Stimulated activated CD8-positive, alpha-beta memory T cell treated with anti-CD3 and anti-CD28 coated beads, Interleukin-15, amount 100 ng/mL, for 4 hours (primary cell): ENCODE measurements at places on chromosomes 2 and 18.

- no peak for DNase-seq
Observed at GRCh38 chr2:58700591-58700990, 459.5 kb upstream of the FANCL start.

- DNase-seq = no peak
Observed at GRCh38 chr18:62842898-62843297, 127.6 kb downstream of the PHLPP1 start.

DNA sequence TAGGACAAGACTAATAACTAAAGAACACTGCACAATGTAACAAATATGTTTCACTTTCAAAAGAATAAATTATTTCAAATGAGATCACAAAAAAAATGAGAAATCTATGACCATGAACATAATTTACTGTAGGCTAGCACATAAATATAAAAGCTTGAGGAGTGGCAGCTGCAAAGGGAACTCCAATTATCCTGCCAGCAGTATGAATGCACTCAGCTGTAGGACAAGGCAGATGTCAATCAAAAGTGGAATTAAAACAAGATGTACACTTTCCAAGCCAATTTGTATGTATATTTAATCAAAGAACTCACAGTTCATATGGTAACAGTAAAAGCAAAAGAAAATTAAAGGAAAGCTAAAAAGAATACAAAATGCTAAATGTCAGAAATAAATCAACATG lies 76.6 kb upstream of the NCKAP5 start:
- no peak for DNase-seq

GRCh38 chr18:64270121-64270520 lies 121.2 kb upstream of the LINC00305 start:
- no peak for DNase-seq

DNA sequence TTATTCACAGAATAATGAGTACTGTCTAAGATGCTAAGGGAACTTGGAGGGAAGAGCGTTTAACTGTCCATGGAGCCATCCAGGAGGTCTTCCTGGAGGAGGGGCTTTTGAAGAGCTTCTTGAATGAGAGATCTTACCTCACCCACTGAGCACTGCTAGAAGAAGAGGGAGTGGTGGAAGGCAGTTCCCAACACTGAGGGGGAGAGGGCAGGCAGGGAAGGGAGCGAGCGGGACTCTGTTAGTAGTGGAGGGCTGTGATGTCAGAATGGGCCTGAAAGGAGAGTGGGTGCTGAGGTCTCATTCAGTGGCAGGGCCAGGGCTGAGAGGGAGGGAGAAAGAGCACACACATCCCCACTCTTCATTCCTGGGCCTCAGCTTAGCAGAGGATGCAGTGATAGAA lies 65.0 kb downstream of the NCK2 start:
- no peak for DNase-seq

DNA sequence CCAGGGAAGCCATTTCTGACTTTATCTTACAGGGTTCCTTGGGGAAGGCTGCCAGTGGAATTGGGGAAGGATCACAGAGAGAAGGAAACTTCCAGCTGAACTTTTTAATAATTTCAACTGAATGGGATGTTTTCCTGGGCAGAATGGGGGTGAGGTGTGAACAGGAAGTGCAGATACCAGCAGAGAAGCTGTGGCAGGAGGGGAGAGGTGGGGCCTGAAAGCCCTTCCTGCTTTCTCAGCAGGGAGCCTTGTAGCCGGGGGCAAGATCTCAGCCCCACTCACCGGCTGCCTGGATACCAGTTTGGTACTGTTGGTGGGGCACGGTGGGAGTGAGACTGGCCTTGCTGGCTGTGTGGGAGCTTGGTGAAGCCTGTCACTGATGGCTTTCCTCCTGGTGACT lies 170.5 kb downstream of the ZBTB7C start:
- no peak for DNase-seq

DNA sequence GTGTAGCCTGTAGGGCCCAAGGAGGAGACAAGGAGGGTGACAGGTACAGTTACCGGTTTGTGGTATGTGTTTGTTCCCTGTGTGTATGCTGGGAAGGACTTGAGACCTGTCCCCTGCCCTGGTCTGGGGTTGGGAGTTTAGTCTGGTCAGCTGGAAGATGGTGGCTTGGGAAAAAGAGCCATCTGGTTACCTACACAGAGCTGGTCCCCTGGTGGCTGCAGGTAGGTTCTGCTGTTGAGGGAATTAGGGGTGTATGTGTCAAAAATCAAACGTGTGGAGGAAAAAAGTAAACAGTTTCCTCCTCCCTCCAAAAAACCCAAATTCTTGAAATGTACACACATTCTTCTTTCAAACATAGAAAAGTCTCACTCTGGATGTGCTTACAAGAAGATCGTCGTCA lies 24.3 kb downstream of the PTMA start:
- no peak for DNase-seq
